ENCODE measurements at places on chromosomes 7 and 10.

- no peak for DNase-seq
Observed at GRCh38 chr10:77041636-77042258, 595.9 kb downstream of the KCNMA1 start.

- no peak for DNase-seq
Observed at GRCh38 chr10:102134416-102134815, 1.6 kb downstream of the PPRC1 start.

GRCh38 chr10:112071596-112072133 is 111.9 kb downstream of the GPAM start:
- no peak for DNase-seq

- DNase-seq = no peak
Observed at GRCh38 chr10:101364721-101365120, 10.8 kb downstream of the BTRC start.

DNA sequence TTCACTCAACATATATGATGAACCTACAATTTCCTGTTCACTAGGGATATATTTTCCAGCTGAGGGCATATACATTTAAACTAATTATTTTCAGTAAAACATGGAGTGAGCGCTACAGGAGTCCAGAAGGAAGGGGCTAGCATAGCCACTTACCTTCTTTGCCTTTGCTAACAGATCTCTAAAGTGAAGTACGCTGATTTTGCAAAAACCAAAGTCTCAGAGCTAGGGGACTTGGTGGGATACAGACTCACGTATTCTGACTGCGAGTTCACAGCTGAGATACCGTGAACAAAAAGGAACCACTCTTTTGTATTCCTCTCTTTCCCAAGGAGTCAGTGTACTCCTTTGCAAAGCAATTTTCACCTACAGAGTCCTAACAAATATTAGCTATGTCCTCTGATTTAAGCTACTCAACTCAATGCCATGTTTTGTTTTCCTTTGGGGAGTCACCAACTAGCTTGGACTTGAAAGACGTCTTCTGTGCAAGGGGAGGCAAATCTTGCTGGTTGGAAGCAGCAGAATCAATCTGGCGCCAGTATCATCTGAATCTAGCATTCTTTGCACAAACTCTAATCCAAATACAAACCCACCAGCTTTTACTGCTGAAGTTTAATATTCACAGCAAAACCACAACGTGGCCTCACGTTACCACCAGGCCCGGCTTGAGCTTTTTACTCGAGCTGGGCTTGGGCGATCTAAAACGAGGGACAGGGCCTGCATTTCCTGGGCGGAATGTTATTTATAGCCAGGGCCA is 657 bp downstream of the CDNF start:
- no peak for DNase-seq

DNA sequence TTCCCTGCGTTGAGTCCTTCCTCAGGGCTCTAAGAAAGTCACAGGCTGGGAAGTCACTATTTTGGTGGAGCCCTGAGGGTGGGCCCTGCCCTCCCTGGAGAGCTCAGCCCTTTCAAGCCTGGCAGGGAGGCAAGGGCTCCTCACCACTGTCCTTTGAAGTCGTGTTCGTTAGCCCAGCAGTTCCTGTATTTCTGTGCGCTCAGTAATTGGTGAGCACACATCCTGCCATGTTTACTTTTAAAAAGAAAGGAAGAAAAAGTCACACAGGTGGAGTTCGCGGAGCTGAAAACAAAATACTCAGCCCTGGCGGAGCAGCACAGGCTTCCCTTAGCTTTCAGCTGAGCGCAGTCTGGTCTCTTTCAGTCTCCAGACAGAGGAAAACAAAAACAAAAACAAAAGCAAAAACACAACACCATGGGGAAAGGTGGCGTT is 37.1 kb downstream of the PRKCQ start:
- no peak for DNase-seq

DNA sequence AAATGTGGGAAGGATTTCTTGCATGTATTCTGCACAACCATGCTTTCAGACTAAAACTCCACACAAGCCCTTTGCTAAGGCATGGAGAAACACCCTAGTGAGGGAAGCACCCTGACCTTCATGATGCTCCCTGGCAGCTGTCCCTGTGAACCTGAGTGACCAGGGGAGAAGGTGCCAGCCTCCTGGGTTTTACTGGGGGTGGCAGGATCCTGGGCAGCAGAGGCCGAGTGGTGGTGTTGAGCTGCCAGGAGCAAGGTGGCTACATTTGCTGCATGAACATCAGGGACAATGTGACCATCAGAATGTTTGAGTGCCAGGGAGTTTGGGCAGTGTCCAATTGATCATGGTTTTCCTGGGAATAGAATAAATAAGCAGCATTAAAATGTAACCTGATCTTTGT is 437.9 kb downstream of the TCERG1L start:
- no peak for DNase-seq

DNA sequence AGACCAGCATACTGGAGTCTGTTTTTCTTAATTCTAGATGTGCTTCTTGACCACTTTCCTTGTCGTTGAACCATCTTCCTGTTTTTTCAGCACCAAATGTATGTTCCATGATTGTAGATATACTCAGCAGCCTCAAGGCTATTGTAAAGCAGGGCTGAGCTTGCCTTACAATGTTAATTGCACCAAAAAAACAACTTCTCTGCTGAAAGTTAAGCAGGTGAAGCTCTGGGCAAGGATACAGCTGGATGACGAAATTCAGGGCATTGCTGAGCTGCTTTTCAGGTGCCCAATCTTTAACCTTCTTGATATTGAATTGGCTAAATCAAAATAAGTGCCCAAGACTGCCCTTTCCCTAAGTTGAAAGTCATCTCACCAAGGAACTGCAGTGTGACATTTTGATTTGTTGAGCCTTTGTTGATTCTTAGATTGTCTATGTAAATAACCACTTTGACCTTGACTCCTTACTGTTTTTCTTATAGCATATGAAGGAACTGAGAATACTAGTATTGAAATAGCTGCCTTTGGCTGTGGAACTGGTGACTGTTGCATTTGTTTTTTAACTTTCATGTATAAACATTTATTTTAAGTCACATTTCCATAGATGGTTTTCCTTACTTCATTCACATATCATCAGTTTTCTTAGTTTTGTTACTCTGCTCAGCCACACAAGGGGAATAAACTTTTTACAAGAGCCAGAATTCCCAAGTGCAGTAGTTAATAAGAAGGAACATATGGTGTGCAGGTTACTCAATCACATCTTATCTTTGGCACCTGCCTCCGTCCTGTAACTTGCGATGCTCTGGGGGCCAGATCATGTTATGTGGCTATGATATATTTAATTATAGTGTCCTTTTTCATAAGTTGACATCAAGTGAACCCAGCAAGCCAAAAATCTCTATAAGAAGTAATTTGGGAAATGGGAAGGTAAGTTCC is 3.1 kb downstream of the AHCYL2 start:
- no peak for DNase-seq

DNA sequence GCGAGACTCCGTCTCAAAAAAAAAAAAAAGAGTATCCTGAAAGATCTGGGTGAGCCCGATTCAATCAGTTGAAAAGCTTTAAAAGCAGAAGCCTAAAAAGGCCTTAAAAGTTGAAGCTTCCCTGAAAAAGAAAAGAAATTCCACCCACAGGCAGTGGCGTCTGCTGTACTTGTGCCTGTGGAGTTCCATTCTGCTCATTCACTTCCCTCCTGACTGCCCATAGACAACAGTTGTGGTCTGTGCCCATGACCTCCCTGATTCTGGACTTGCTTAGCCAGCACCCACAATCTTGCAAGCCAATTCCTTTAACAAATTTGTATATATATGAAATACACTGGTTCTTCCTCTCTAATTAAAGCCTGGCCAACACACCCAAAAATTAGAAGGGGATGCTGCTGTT is 141.7 kb downstream of the DLG5 start:
- DNase-seq = no peak

DNA sequence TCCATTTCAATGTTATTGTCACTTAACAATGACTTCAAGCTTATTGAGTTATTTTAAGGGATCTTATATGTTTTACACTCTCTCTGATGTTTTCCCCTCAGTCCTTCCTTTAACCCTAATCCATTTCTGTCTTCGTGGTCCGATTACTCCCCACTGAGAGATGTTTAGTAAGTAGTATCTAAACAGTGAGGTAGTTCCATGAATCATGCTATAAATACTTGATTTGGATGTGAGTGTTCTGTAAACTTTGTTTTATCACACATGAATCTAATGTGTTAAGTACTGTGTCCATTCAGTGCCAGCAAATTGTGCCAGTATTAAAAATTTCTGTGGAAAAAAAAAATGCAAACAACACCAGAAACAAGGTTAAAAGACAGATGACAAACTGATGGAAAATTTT is 18.6 kb downstream of the RPP30 start:
- no peak for DNase-seq

DNA sequence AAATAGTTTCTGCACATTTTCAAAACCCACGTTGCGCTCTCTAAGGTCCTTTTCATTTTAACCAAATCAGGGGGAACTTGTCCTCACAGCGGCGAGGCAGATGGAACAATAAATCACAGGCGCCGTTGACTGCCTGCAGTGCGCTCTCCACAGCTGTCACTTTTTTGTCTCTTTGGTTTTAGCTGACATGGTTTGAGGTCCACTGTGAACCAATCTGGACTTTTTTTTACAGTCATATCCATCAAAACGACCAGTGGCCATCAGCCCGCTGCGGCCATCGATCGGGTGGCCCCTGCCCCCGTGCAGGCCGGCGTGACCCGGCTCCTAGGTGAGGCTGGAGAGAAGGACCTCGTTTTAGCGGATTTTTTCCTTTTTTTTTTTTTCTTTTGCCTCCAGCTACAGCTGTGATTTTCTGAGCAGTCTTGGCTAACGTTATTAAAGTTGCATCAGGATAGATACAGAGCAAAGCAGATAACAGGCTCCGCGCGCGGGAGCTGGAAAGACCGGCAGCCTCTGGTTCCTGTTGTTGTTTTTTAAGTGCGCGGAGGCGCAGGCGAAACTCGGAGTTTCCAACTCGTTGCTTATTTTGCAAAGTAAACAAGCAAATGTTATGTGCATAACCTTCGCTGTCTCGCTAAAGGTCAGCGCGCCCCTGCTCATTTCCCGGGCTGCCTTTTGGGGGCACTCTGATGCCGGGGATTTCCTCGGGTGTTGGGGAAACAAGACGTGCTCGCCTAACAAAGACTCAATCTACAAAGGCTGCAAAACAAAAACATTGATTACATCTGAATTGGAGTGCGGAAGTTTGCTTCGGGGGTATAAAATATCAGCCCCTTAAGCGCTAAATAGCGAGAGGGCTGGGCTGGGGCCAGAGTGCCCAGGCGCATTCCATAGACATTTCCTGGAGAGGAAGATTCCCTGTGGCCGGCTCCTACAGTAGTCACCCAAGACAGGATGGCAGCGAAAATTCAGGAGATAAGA is 414.8 kb upstream of the MKI67 start:
- no peak for DNase-seq

GRCh38 chr10:4498711-4499251 is 327.2 kb upstream of the AKR1E2 start:
- DNase-seq = no peak

DNA sequence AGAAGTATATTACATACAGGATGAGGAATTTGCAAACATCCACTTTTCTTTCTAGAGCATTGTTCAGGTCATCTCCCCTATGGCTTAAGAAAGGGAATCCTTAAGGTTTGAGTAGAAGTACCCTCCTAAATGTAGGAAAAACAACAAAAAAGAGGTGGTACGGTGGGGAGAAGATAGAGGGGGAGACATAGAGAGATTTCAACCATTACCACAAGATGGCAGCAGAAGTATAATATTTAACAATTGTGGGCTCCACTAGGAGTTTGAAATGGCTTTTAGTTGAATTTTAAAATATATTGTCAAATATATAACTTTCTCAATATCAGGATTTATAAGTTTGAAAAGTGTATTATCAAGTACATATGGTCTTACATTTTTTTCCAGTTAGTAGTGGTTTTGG is 72.7 kb upstream of the PRKG1 start:
- DNase-seq = no peak

GRCh38 chr10:34753014-34753757 is 61.9 kb downstream of the PARD3 start:
- no peak for DNase-seq

GRCh38 chr7:111394891-111395290 is 167.4 kb downstream of the IMMP2L start:
- no peak for DNase-seq

DNA sequence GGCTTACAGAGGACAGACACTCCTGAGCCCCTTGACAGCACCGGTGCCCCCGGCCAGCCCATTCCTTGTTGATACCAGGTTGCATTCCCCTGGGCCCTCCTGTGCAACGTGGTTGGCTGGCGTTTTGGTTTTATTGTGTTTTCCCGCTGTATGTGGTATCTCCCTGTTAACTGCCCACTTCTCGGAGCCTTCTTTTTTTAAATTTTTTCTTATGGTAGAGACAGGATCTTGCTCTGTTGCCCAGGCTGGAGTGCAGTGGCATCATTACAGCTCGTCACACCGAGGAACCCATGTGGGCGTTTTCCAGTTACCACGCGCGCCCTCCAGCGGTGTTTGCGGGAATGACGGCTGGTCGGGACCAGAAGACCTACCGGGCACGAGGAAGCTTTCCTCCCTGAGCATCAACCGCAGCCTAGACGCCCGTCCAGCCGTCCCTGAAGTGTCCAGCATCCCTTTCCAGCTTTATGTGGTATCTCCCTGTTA is 16.9 kb upstream of the ZFAND2A start:
- DNase-seq = peak; percentile 15

- DNase-seq = no peak
Observed at GRCh38 chr10:84548869-84549268, 220.5 kb downstream of the CCSER2 start.

Measured in GM12878 (cell line).